Thoracic aorta (tissue), 2 donors: ENCODE measurements at places on chromosomes 3 and 15. TPM values are rescaled to one million over a fixed set of nuclear protein-coding genes. Genes with fewer than 3 reads are reported as not detected.

IMPG2 gene
- total RNA-seq = 0.21 TPM

ITIH1 gene
- total RNA-seq = not detected

DNA sequence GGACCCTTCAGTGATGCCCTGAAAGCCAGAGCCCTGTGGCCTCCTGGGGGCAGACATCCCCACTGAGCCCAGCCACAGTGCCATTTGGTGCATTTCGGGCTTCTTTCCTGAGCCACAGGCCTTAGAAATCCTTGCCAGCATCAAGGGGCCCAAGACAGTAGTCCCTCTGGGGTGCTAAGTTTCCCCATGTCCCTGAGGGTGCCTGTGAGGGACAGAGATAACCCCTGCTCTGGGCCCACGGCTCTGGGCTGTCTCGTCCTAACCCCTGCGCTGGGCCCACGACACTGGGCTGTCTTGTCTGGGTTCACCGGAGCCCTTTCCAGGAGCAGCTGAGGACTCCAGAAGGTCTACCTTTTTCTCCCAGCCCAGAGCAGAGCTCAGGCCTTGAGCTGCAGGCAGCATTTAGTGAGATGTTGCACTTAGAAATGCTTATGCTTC is 45.1 kb upstream of the FGD5 start:
- no peak for DNase-seq
- no peak overlapping the region for H3K27ac ChIP-seq
- no peaks in the 10 kb centered on the region for H3K27me3 ChIP-seq
- no peaks in the 10 kb centered on the region for H3K4me1 ChIP-seq
- H3K4me3 ChIP-seq = no peak overlapping the region

FEZF2 gene
- total RNA-seq = not detected

DNA sequence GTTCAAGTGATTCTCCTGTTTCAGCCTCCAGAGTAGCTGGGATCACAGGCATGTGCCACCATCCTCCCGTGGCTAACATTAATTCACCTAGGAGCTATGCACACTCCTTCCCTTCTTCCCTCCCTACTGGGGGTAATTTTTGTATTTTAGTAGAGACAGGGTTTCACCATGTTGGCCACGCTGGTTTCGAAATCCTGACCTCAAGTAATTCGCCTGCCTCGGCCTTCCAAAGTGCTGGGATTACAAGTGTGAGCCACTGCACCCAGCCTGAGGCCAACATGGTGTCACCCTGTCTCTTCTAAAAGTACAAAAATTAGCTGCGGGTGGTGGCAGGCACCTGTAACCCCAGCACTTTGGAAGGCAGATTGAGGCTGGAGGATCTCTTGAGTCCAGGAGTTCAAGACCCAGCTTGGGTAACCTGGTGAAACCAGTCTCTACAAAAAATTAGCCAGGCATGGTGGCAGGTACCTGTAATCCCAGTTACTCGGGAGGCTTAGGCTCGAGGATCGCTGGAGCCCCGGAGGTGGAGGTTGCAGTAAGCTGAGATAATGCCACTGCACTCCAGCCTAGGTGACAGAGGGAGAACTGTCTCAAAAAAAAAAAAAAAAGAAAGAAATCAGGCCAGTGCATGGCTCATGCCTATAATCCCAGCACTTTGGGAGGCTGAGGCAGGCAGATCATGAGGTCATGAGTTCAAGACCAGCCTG is 6.1 kb downstream of the RNU5B-1 start:
- DNase-seq = no peak
- H3K4me3 ChIP-seq = no peak overlapping the region
- H3K4me1 ChIP-seq = no peaks in the 10 kb centered on the region
- no peaks in the 10 kb centered on the region for H3K27me3 ChIP-seq
- no peaks in the 10 kb centered on the region for H3K36me3 ChIP-seq

DNA sequence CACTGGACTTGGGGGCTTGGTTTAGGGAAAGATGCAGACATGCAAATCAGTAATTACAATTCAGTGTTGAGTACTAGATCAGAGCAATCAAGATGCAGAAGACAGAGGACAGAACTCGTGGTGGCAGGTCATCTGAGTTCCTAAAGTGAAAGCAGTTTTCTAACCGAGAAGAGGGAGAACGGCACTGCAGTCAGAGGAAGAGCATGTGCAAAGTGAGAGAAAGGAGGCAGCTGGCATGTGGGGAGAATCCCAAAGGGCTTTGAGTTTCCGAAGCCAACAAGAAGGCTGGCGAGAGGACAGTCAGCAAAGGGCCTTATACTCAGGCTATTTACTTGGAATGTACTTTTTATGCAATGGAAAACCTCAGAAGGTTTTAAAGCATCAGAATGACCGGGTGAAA is 87.0 kb downstream of the ANP32A start:
- no peaks in the 10 kb centered on the region for H3K36me3 ChIP-seq
- peaks cover 6% of the 10 kb centered on the region for H3K4me1 ChIP-seq
- H3K4me3 ChIP-seq = no peak overlapping the region
- DNase-seq = no peak

GRCh38 chr3:124384527-124384926 is 345.7 kb upstream of the UMPS start:
- H3K27me3 ChIP-seq = no peaks in the 10 kb centered on the region
- H3K4me3 ChIP-seq = peak overlapping the region; percentile 54
- peaks cover 49% of the 10 kb centered on the region for H3K4me1 ChIP-seq
- peak overlapping the region; percentile 27 for H3K27ac ChIP-seq
- DNase-seq = no peak
- H3K36me3 ChIP-seq = no peaks in the 10 kb centered on the region

DNA sequence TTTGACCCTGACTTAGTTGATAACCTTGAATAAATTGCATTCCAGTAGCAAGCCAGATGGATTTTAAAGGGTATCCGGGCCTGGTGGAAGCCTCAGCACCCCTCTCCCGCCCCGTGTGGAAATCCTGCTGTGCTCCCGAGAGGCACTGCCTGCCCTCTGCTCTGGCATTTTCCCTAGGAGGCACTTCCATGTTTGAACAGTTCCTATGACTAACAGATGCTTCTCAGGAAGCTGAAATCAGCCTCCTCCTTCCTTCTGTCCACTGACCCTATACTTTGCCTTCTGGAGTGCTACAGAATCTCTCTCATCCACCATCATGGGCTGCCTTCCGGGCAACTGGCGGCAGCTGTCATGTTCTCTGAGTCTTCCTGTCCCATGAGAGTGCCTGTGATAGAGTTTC is 90.8 kb downstream of the GABRG3 start:
- no peak for DNase-seq
- no peaks in the 10 kb centered on the region for H3K27me3 ChIP-seq
- H3K36me3 ChIP-seq = no peaks in the 10 kb centered on the region
- no peaks in the 10 kb centered on the region for H3K4me1 ChIP-seq
- H3K4me3 ChIP-seq = no peak overlapping the region

DNA sequence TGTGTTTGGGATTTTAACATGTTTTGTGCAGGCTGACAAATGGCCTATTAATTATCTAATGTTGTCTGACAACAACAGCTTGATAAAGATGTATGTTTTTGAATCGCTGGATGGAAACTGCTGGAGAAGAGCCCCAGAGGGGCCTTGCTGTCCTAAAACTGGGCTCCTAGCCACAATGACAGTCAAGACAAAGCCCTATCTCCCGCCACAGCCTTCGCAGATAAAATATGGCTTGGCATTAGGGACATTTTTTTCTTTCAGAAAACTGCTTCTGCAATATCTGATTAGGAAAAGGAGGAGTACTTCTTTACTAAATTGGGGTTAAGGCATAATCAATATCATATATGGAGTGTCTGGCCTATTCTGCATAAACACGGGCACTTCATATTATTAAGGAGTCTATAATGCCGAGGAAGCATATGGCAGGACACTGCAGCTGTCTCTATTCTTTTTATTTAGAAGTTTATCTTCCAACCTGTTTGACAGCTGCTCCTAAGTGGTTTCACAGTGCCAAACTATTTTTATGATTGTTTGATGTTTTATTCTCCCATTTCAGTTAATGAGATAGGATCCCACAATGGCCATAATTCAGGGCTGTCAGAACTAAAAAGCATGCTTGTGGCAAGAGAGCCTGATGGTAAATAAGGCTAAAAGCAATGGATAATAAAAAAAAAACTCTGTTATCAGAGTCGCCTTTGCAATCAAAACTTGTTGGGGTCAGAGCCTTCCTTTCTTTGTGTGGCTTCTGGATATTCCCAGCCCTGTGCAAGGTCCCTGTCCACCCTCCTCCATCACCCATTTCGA is 210.1 kb downstream of the MECOM start:
- no peaks in the 10 kb centered on the region for H3K4me1 ChIP-seq
- no peaks in the 10 kb centered on the region for H3K27me3 ChIP-seq
- no peak overlapping the region for H3K27ac ChIP-seq
- H3K36me3 ChIP-seq = no peaks in the 10 kb centered on the region

GRCh38 chr15:74402337-74402841 is 31.4 kb downstream of the SEMA7A start:
- no peak for DNase-seq
- H3K4me3 ChIP-seq = no peak overlapping the region
- no peaks in the 10 kb centered on the region for H3K27me3 ChIP-seq
- no peaks in the 10 kb centered on the region for H3K36me3 ChIP-seq
- no peaks in the 10 kb centered on the region for H3K4me1 ChIP-seq
- H3K27ac ChIP-seq = no peak overlapping the region

DNA sequence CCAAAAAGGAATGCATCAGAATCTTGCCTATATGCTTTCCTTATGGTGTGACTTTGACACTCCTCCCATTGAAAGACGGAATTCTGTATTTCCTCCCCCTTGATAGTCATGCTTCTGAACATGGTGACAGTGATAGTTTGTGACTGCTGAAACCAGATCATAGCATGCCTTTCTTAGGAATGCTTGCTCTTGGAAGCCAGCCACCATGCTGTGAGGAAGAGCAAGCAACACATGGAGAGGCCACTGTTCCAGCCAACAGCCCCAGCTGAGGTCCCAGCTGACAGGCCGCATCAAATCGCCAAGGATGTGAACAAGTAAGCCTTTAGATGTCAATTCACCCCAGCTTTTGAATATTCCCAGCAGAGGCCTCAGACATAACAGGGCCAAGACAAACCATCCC is 100.1 kb downstream of the IGF2BP2 start:
- DNase-seq = no peak
- H3K27me3 ChIP-seq = no peaks in the 10 kb centered on the region
- H3K27ac ChIP-seq = no peak overlapping the region
- H3K36me3 ChIP-seq = no peaks in the 10 kb centered on the region
- no peaks in the 10 kb centered on the region for H3K4me1 ChIP-seq
- no peak overlapping the region for H3K4me3 ChIP-seq

DNA sequence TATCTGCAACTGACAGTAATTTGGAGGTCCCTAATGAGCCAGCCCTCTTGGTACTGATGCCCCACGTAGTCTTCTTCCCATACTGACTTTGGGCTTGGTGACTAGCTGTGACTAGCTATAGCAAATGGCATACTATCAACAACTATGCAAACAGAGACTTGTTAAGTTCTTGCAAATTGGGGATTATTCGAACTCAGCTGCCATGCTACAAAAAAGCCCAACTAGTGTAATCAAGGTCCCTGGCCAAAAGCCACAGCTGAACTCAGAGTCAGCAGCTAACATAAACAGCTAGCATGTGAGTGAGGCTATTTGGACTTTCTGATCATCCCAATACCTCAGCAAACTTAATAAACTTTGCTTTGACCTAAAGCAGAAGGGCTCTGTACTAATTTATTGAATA is 121.2 kb upstream of the PLXND1 start:
- no peak overlapping the region for H3K4me3 ChIP-seq
- H3K4me1 ChIP-seq = peaks cover 20% of the 10 kb centered on the region
- DNase-seq = no peak
- no peak overlapping the region for H3K27ac ChIP-seq
- no peaks in the 10 kb centered on the region for H3K36me3 ChIP-seq

- H3K4me1 ChIP-seq = peaks cover 3% of the 10 kb centered on the region
- peak overlapping the region; percentile 72 for H3K27ac ChIP-seq
- no peak for DNase-seq
- no peaks in the 10 kb centered on the region for H3K36me3 ChIP-seq
- H3K27me3 ChIP-seq = no peaks in the 10 kb centered on the region
These were observed 27.5 kb downstream of the TMEM158 start for GRCh38 chr3:45198264-45199260.

EPHA6 gene
- total RNA-seq = 3.2 TPM

P3H2 gene
- total RNA-seq = 19.3 TPM

STRIT1 gene
- total RNA-seq = not detected

- peaks cover 7% of the 10 kb centered on the region for H3K4me1 ChIP-seq
- H3K27ac ChIP-seq = no peak overlapping the region
- H3K27me3 ChIP-seq = no peaks in the 10 kb centered on the region
- H3K4me3 ChIP-seq = no peak overlapping the region
- DNase-seq = no peak
These were observed 2.7 kb downstream of the LMOD3 start for GRCh38 chr3:69119681-69120080.

FRMD5 gene
- total RNA-seq = 0.27 TPM

ERICH6 gene
- total RNA-seq = not detected

- no peaks in the 10 kb centered on the region for H3K36me3 ChIP-seq
- no peaks in the 10 kb centered on the region for H3K4me1 ChIP-seq
- no peak overlapping the region for H3K27ac ChIP-seq
- H3K4me3 ChIP-seq = no peak overlapping the region
- DNase-seq = no peak
- H3K27me3 ChIP-seq = no peaks in the 10 kb centered on the region
These were observed 323.5 kb downstream of the ULK4 start for GRCh38 chr3:41638381-41638780.

CCR3 gene
- not detected for total RNA-seq

- no peaks in the 10 kb centered on the region for H3K27me3 ChIP-seq
- no peak overlapping the region for H3K27ac ChIP-seq
- H3K4me1 ChIP-seq = no peaks in the 10 kb centered on the region
- H3K4me3 ChIP-seq = no peak overlapping the region
These were observed 65.6 kb downstream of the CCDC33 start for GRCh38 chr15:74301583-74302361.

- DNase-seq = no peak
- H3K27me3 ChIP-seq = no peaks in the 10 kb centered on the region
- H3K4me1 ChIP-seq = peaks cover 6% of the 10 kb centered on the region
These were observed 34.2 kb downstream of the EDEM1 start for GRCh38 chr3:5221701-5222100.

GRCh38 chr3:98109807-98110549 is 20.5 kb upstream of the OR5H1 start:
- no peaks in the 10 kb centered on the region for H3K36me3 ChIP-seq
- DNase-seq = no peak
- H3K4me1 ChIP-seq = no peaks in the 10 kb centered on the region
- no peak overlapping the region for H3K4me3 ChIP-seq
- H3K27ac ChIP-seq = no peak overlapping the region
- no peaks in the 10 kb centered on the region for H3K27me3 ChIP-seq

DNA sequence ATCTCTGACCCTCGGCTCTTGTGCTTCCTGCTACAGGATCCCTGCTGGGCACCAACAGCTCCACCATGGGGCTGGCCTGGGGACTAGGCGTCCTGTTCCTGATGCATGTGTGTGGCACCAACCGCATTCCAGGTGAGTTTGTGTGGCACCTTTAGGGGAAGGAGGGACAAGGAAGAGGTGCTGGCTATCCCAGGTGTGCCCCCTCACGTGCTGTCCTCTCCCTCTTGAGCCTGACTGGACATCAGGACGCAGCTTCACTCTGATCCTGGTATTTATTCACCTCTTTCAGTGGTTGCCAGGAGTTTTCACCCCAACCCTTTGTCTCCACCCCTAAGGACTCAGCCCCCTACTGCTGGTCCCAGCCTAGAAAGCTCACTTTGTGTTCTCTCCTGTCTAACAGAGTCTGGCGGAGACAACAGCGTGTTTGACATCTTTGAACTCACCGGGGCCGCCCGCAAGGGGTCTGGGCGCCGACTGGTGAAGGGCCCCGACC is 960 bp downstream of the THBS1 start:
- peak overlapping the region; percentile 74 for H3K4me3 ChIP-seq
- H3K27ac ChIP-seq = no peak overlapping the region

- H3K4me3 ChIP-seq = no peak overlapping the region
- no peak overlapping the region for H3K27ac ChIP-seq
- peaks cover 10% of the 10 kb centered on the region for H3K36me3 ChIP-seq
- H3K4me1 ChIP-seq = peaks cover 95% of the 10 kb centered on the region
- H3K27me3 ChIP-seq = no peaks in the 10 kb centered on the region
- no peak for DNase-seq
These were observed 6.6 kb downstream of the TIPARP start for GRCh38 chr3:156681002-156681401.
